ENCODE measurements at places on chromosomes 2 and 18. TPM values are rescaled to one million over a fixed set of nuclear protein-coding genes. Genes with fewer than 3 reads are reported as not detected.

The ADI1 gene
- 45.3 TPM for total RNA-seq

The DRC1 gene
- total RNA-seq: not detected

The TFPI gene
- total RNA-seq: 1,528 TPM

The EN1 gene
- not detected for total RNA-seq

DNA sequence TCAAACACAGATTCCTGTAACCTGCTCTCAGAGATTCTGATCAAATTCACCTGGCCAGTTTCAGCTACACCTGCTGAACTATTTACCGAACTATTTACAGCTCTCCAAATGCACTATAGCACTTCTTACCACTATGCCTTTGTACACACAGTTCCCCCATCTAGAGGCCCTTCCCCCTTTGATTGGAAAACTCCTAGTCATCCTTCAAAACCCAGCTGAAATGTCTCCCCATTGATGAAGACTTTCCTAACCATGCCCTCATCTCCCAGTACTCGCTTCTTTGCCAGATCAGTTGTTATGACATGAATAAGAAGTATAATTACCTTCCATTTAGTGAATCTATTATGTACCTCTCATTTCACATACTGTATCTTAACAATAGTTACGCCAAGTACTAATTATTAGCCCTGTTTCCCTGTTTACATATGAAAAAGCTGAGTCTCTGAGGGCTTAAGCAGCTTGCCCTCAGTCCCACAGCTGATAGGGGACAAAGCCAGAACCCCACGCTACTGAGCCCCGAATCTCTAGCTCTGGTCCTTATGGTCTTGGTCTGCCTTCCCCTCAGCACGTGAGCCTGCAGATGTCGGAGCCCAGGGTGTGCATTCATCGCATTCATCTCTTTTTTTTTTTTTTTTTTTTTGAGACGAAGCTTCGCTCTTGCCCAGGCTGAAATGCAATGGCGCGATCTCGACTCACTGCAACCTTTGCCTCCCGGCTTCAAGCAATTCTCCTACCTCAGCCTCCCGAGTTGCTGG is 64.7 kb upstream of the ASAP2 start:
- no peak for DNase-seq
